ENCODE measurements at places on chromosomes 4 and X. TPM values are rescaled to one million over a fixed set of nuclear protein-coding genes. Genes with fewer than 3 reads are reported as not detected.
A peak's percentile ranks its signal among the peaks of the same experiment; 100 is the strongest.

DNA sequence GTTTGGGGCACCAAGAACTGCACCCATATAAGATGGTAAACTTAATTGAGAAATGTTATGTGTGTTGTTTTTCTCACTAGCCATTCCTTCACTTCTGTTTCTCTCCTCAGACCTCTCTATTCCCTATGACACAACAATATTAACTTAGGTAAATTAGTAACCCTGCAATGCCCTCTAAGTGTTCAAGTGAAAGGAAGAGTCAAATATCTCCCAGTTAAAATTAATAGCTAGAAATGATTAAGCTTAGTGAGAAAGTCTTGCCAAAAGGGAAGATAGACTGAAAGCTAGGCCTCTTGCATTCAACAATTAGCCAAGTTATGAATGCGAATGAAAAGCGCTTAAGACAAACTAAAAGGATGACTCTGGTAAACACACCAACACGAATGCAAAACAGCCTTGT is 132.9 kb upstream of the KLF8 start:
- no peak overlapping the region for H3K4me3 ChIP-seq
- no peak for DNase-seq
- no peaks in the 10 kb centered on the region for H3K27me3 ChIP-seq
- no peaks in the 10 kb centered on the region for H3K4me1 ChIP-seq
- H3K27ac ChIP-seq = no peak overlapping the region

DNA sequence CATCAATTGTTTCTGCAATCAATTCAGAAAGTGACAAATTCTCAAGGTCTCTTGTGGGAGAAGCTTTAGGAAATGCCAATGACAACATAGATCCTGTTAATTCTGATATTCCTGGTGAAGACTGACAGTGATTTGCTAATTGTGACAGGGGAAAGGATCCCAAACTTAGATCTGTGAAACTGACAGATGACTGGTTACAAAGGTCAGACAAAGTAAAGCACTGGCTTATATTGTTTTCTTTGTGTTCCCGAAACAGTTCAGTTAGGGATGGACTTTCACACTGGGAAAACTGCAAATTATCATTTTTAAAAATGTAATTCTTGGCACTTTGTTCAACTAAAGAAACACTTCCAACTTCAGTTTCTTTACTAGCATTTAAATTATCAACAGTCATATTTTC is 30.1 kb downstream of the NAT8L start:
- no peak overlapping the region for H3K27ac ChIP-seq
- no peak overlapping the region for H3K4me3 ChIP-seq
- H3K27me3 ChIP-seq = no peaks in the 10 kb centered on the region
- H3K36me3 ChIP-seq = no peaks in the 10 kb centered on the region
- no peaks in the 10 kb centered on the region for H3K4me1 ChIP-seq
- no peak for DNase-seq

The SMIM10 gene
- 4.0 TPM for total RNA-seq

GRCh38 chrX:40005292-40006011 is 92.3 kb downstream of the BCOR start:
- peaks cover 10% of the 10 kb centered on the region for H3K27me3 ChIP-seq
- peak; percentile 39 for DNase-seq
- H3K4me1 ChIP-seq = no peaks in the 10 kb centered on the region
- H3K4me3 ChIP-seq = no peak overlapping the region

DNA sequence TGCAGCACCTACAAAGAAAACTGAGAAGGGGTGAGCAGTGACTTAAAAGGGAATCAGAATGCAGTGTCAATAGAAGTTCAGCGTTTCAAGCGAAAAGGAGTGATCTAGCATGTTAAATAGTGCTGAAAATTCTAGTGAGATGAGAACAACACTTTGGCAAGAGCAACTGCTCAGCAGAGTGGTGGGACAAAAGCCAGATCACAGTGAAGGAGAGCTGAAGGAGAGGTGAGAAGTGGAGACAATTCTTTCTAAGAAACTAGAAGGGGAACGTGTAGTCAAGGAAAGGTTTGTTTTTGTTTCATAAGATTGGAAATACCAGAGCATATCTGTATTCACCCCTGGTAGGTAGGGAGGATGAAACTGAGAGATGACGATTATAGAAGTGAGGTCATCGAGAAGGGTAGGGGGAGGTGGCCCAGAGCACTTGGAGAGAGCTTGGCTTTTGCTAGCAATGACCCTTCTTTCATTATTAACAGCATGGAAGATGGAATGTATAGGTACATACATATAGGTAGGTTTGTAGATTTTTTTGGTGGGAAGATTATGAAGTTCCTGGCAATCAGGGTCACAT is 33.7 kb downstream of the SRPX2 start:
- H3K4me3 ChIP-seq = no peak overlapping the region
- peaks cover 12% of the 10 kb centered on the region for H3K27me3 ChIP-seq

GRCh38 chr4:88757067-88757466 is 59.4 kb upstream of the NAP1L5 start:
- H3K4me1 ChIP-seq = peaks cover 8% of the 10 kb centered on the region
- no peak for DNase-seq
- H3K27ac ChIP-seq = no peak overlapping the region
- H3K4me3 ChIP-seq = no peak overlapping the region
- no peaks in the 10 kb centered on the region for H3K27me3 ChIP-seq

DNA sequence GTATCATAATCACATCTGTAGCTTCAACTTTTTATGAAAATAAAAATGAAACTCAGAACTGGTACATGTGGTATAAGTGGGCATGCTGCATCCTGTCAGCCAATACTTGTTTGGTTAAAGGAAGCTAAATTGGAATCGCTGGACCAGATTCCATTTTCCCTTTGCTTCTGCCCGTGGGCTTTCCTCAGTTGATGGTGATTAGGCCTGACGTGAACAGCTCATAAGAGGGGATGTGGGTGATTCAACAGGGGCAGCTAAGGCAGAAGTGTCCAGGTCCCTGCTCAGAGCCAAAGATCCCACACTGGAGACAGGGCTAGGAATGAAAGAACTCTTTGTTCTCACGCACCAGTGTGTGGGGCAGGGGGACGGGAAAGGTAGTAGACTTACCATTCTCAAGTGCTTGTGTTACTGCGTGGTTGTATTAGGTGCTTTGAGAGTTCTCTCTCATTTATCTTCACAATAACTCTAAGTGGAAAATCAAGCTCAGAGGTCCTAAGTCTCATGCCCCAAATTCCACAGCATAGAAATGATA is 63.2 kb upstream of the GUCY1A1 start:
- no peaks in the 10 kb centered on the region for H3K4me1 ChIP-seq
- no peak for DNase-seq
- H3K27ac ChIP-seq = no peak overlapping the region
- H3K36me3 ChIP-seq = no peaks in the 10 kb centered on the region

The ERCC6L gene
- total RNA-seq = 0.71 TPM

- H3K4me3 ChIP-seq = no peak overlapping the region
- DNase-seq = no peak
- peaks cover 33% of the 10 kb centered on the region for H3K27me3 ChIP-seq
- no peaks in the 10 kb centered on the region for H3K4me1 ChIP-seq
- no peaks in the 10 kb centered on the region for H3K36me3 ChIP-seq
Measured at GRCh38 chrX:20529301-20529700, 262.6 kb upstream of the RPS6KA3 start.

The PRRG1 gene
- 15.0 TPM for total RNA-seq

GRCh38 chr4:6377626-6378492 is 94.6 kb downstream of the PPP2R2C start:
- DNase-seq = no peak
- peaks cover 4% of the 10 kb centered on the region for H3K27me3 ChIP-seq
- no peak overlapping the region for H3K4me3 ChIP-seq

The SHROOM4 gene
- 63.3 TPM for total RNA-seq

The UGT8 gene
- 2.5 TPM for total RNA-seq

- no peaks in the 10 kb centered on the region for H3K27me3 ChIP-seq
- H3K27ac ChIP-seq = no peak overlapping the region
- H3K4me1 ChIP-seq = no peaks in the 10 kb centered on the region
- H3K4me3 ChIP-seq = no peak overlapping the region
- H3K36me3 ChIP-seq = no peaks in the 10 kb centered on the region
Measured at GRCh38 chr4:176508780-176509331, 189.1 kb downstream of the SPCS3 start.

- H3K27me3 ChIP-seq = no peaks in the 10 kb centered on the region
- H3K36me3 ChIP-seq = no peaks in the 10 kb centered on the region
- H3K4me1 ChIP-seq = no peaks in the 10 kb centered on the region
- H3K4me3 ChIP-seq = no peak overlapping the region
Measured at GRCh38 chr4:165070560-165070959, 16.9 kb downstream of the TRIM75 start.

- H3K27me3 ChIP-seq = no peaks in the 10 kb centered on the region
- DNase-seq = no peak
- peaks cover 32% of the 10 kb centered on the region for H3K4me1 ChIP-seq
- H3K27ac ChIP-seq = no peak overlapping the region
Measured at GRCh38 chr4:128823025-128823661, 13.6 kb downstream of the JADE1 start.

Measured in lung (tissue), 17 donors.